ENCODE measurements at places on chromosomes 2 and 18. TPM values are rescaled to one million over a fixed set of nuclear protein-coding genes. Genes with fewer than 3 reads are reported as not detected.

Gene TDRD15
- not detected for total RNA-seq

Gene HOXD8
- total RNA-seq, result 1.2 TPM

Gene PCARE
- not detected for total RNA-seq

Gene ITPRID2
- 42.9 TPM for total RNA-seq

Gene SERPINB2
- total RNA-seq, result 0.47 TPM

Gene IL18RAP
- total RNA-seq, result not detected

Gene FLACC1
- total RNA-seq, result not detected

Gene SOCS6
- 10.0 TPM for total RNA-seq

Gene TUBA3D
- not detected for total RNA-seq

Gene CNTNAP5
- total RNA-seq, result not detected

Gene THSD7B
- total RNA-seq, result 0.17 TPM

Gene GCG
- total RNA-seq, result not detected

Gene LGALSL
- 7.4 TPM for total RNA-seq

Gene SATB2
- total RNA-seq, result 3.1 TPM

Gene CFC1
- not detected for total RNA-seq

Gene NETO1
- not detected for total RNA-seq

Gene PAX8
- total RNA-seq, result 2.0 TPM

Gene EVA1A
- 7.3 TPM for total RNA-seq
